CD8-positive, alpha-beta T cell (primary cell): ENCODE measurements at places on chromosomes 5 and 9.

DNA sequence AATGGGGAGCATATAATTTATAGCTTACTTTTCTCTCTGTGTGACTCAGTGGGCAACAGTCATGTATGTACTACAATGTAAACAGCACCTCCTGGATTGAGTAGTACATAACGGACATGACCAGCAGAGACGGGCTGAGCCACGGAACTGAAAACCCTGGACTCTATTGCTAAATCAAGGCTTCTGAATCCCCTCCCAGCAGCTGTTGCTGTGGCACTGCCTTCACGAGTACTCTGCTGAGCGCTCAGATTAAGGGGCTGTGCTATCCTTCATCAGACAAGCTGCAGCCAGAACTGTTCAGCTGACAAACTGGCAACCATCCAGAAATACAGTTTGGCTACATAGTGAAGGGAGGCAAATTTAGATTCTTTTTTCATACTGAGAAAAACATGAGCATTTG is 131.3 kb upstream of the CCDC180 start:
- DNase-seq: no peak

DNA sequence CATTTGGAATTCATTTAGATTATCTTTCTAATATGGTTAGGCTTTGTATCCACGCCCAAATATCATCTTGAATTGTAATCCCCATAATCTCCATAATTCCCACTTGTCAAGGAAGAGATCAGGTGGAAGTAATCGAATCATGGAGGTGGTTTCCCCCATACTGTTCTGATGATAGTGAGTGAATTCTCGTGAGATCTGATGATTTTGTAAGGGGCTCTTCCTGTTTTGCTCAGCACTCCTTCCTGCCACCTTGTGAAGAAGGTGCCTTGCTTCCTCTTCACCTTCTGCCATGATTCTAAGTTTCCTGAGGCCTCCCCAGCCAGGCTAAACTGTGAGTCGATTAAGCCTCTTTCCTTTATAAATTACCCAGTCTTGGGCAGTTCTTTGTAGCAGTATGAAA is 527.5 kb upstream of the ARRDC3 start:
- no peak for DNase-seq

DNA sequence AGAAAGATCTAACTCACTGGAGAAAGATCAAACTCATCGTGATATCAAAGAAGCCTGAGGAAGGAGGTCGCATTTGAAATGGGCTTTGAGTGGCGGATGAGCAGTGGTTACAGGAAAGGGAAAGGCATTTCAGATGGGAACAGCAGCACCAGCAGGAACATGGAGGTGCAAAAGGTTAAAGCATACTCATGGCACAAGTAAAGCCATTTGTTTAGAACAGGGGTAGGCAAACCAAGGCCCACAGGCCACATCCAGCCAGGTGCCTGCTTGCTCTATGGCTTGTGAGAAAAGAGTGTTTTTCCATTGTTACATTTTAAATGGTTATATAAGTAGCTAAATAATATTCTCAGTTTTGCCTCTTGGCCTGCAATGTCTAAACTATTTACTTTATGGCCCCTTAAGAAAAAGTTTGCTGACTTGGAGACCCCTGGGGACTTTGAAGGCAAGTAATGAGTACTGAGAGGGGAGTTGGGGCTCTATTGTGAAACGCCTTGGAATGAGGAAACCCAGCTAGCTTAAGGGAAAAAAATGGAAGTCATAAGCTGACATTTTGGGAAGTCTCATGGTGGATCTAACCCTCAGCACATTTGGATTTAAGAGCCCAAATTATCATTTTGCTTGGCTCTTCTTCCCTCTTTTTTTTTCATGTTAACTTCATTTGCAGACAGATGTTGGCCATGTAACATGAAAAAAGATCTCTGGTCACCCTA is 211.1 kb downstream of the NR3C1 start:
- DNase-seq: no peak

DNA sequence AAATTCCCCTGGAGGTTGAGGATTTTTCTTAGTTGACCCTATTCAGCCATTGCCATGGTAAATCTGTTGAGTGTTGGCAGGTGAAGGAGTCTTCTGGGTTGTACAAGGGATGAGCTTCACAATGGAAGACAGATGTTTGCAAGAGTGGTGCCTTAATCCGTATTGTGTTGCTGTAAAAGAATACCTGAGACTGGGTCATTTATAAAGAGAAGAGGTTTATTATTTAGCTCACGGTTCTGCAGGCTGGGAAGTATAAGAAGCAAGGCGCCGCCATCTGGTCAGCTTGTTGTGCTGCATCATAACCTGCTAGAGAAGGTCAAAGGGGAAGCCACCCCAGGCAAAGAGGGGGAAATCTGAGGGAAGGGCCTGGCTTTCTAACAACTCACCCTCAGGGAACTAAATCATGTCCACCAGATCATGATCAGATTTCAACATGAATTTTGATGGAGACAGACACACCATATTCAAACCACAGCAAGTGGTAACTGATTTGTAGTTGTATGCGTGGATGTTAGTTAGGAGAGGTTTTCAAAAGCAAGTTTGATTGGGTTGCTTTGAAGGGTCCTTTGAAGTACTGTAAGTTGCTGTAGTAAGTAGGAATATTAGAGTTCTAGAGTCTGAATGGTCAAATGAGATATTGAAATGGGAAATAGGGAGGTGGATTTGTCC is 2.5 kb downstream of the TNPO1 start:
- peak; percentile 68 for DNase-seq

- no peak for DNase-seq
Observed at GRCh38 chr9:70566751-70567150, 152.3 kb upstream of the KLF9 start.

GRCh38 chr5:143396353-143396940 is 7.0 kb downstream of the NR3C1 start:
- DNase-seq: no peak

DNA sequence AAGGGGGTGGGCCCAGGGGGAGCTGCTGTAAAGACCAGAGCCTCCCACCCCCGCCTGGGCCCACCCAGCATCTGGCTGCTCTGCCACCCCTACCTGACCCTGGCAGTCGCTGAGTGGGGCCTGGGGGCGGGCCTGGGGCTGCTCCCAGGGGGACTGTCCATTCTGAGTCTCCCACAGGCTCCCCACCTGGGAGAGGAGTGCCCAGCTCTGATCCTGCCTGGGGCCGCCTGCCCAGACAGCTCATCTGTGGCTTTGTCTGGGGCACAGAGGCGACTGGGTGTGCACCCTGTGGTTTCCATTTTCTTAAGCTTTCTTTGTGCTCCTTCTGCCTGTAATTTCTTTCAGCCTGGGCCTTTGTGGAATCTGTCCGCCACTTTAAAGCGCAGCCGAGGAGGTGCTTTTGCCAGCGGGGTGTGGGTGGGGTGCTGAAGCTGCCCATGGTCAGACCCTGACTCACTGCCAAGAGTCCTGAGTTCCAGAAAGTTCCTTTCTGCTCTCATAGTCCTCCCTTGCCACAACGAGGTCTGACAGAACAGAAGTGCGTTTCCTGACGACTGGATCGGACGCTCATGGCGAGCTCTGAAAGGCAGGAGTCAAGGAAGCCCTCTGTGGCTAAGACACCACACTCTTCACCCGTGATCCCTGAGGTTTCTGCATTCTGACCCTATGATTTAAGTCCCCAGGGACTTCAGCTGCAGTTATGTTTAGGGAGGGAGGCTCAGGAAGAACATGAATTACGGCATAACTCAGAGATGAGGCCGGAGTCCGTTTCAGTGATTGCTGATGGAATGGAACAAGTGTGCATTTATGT is 225.0 kb downstream of the FANCC start:
- DNase-seq: no peak

GRCh38 chr5:62741761-62742160 is 163.1 kb downstream of the LRRC70 start:
- no peak for DNase-seq

- no peak for DNase-seq
Observed at GRCh38 chr5:165495829-165496380, 1990.5 kb downstream of the MAT2B start.

GRCh38 chr9:101229606-101230005 is 155.2 kb downstream of the BAAT start:
- DNase-seq: no peak

- DNase-seq: no peak
Observed at GRCh38 chr9:16461137-16461840, 409.2 kb downstream of the BNC2 start.

DNA sequence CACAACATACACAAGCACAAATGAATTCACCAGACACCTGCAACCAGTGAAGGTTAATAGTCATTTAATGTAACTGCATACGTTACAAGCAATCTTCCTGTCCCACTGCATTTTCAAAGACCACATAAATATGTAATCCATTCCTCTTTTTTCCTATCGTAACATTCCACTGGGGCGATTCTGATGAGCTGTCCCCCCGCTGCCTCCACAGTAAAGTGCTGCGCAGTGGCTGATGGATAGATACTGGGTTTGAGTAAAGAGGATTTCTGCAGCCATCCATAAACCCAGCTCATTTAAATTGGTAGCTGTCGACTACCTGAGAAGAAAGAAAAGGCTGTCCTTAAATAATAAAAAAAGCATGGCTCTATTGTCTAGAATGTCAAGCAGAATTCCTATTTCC is 181.1 kb downstream of the SPOCK1 start:
- DNase-seq: no peak

GRCh38 chr9:28607843-28608242 is 1034.6 kb upstream of the C9orf72 start:
- no peak for DNase-seq

- DNase-seq: no peak
Observed at GRCh38 chr9:14731294-14731981, 8.9 kb upstream of the CER1 start.

- DNase-seq: no peak
Observed at GRCh38 chr9:21711504-21711903, 90.9 kb upstream of the MTAP start.

- no peak for DNase-seq
Observed at GRCh38 chr9:7707934-7708333, 91.6 kb downstream of the DMAC1 start.

GRCh38 chr9:68978066-68978465 is 35.8 kb downstream of the PRKACG start:
- no peak for DNase-seq

- peak; percentile 80 for DNase-seq
Observed at GRCh38 chr5:140351609-140352334, 5.4 kb upstream of the HBEGF start.

DNA sequence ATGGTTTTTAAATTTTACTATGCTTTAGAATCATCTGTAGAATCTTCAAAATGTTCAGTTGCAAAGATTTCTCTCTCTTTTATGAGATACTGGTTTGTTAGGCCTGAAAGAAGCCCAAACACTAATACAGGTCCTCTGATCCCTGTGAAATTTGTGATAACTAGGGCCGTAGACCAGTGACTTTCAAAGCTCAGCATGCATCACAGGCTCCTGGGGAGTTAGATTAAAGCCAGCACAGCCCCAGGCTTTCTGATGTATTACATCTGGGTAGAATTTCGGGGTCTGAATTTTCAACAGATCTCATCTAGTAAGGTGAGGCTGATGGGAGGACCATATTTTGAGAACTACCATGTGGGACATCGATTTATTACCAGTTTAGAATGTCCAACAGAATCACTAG is 194.1 kb upstream of the PTPRD start:
- no peak for DNase-seq

DNA sequence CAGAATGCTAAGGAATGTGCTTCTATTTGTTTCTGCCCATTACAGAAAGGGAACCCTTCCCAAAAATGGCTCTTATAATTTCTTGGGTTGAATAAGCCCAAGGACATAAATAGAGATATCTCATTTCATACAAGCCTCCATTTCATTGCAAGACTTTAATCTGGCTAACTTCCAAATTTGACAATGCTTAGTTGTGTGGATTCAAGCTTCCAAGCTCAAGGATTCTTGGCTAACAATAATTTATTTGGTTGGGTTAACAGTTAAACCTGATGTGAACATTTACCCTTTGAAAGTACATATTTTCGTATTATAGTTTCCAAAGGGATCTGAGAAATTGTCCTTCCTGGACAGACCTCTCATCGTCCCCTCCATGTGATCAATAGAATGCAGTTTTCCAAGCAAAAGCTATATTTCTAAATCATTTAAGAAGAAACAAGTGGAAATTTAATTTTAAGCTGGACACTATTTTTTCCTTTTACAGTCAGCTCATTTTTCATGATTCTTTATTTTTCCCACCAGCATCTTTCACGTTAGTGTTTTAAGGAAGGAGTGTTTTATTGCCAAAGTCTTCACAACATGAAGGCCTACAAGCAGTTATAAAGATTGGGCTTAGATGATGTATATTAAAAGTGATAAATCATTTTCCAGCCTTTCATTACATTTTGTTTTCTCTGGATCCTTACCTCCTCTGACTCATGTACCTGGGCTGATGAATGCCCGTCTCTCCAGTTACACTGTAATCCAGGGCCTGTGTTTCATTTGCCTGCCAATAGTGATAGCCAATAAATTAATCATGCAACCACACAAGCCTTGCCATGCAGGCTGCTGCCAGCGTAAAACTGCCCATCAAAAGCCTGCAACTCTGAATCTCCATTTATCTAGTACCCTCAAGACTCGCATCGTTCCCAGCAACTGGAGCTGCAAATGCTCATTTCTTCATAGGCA is 176.7 kb downstream of the NTRK2 start:
- no peak for DNase-seq

DNA sequence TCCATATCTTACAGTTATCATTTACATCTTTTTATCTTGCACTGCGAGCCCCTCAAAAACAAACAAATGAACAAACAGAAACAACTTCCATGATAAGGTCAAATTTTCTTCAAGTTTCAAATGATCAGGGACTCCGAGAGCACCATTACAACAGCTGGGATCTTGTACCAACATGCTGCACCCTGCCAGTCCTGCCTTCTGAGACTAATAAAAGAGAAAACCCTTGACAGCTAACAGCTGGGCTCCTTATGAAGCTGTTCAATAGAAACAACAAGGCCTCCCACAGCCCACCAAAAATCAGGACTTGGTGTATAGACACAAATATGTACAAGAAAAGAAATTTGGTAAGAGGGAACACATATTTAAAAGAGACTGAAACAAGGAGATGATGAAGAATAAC is 985.3 kb upstream of the DMAC1 start:
- no peak for DNase-seq

- DNase-seq: no peak
Observed at GRCh38 chr9:19994296-19994695, 205.5 kb upstream of the SLC24A2 start.

GRCh38 chr9:13661014-13661413 is 381.5 kb upstream of the MPDZ start:
- DNase-seq: no peak

DNA sequence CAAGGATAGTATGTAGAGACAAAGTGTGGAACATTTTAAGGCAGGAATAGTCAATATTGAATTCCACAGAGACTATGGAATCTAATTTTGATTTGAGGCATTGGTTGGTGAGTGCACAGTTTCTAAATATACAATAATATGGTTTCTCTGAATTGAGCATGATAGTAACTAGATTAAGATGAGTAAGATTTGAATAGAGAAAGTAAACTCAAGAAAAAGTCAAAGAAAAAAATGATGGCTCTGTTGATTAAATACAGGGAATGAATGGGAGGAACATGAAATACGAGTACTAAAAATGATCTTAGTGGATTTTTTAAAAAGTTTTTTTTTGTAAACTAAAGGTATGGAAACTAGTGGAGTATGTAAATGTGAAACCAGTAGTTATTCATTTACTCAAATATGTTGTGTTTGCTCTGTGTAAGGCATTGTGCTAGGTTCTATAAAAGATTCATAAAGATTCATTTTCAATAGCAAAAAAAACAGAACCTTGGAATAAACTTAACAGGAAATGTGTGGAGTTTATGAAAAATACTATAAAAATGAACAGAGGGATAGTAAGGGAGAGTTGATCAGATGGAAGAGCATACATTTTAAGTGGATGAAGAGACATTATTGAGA is 101.2 kb downstream of the ZCCHC7 start:
- no peak for DNase-seq

GRCh38 chr5:5380298-5380697 is 42.2 kb upstream of the ICE1 start:
- DNase-seq: no peak

- DNase-seq: no peak
Observed at GRCh38 chr9:133059623-133060022, 2.2 kb upstream of the CEL start.
